ENCODE measurements at places on chromosomes 16 and 17.
A peak's percentile ranks its signal among the peaks of the same experiment; 100 is the strongest.

DNA sequence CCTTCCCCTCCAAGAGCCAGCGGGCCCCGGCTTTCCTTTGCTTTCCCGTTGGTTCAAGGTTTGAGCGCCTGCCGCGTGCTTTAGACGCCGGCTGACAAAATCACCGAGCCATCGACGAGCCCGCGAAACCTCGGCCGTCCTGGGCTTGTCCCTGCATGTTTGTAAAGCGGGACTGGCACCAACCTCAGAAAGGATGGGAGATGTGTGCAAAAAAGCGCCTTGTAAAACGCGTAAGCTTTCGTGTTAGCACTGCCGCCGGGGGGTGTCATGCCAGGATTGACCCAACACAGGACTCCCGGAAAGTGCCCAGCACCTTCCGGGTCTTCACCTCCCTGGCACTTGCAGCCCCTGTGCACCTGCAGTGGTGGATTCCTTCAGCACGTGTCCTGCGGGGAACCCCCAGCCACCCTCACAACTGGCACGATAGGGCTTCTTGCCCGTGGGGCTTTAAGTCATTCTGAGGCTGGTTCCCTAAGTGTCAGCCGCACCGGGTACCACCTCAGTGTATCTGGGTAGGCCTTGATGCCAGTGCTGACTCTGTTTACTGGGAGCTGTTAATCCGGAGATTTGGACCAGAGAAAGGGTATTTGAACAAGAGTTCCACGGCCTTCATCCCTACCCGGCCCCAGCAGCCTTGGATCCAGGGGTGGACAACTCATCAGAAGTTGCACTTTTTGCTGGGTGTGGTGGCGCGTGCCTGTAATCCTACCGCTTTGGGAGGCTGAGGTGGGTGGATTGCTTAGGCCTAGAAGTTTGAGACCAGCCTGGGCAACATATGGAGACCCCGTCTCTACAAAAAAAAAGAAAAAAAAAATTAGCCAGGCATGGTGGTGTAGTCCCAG, 817 bp downstream of the NDUFAF8 start:
- DNase-seq: peak; percentile 39

- DNase-seq: no peak
These were observed at the start of gene KRT20 for GRCh38 chr17:40884708-40885512. KRT20 (minus strand) TSS chr17:40885242; CDS start chr17:40885185, 57 bp downstream.

GRCh38 chr16:30903002-30903401, 6.6 kb downstream of the CTF1 start:
- DNase-seq: no peak

- DNase-seq: no peak
These were observed 102.5 kb upstream of the MAF start for GRCh38 chr16:79703066-79703465.

DNA sequence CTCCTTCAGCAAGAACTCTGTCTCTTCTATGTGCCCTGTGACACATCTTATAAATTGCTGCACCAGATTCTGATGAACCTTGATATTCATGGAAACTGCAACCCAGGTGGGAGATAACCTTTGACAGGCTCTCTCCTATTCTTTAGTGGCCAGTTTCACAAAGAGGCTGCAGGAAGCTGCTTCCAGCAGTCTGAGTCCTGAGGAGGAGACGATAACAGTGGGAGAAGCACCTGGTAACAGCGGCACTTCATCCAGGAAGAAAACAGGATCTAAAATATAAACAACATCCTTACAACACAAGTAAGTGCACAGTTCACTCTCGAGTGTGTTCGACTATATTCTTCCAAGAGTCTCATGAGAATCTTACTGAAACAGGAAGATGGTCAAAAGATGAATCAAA, 180.1 kb downstream of the MAP2K6 start:
- DNase-seq: no peak

GRCh38 chr17:10646392-10646990, 10.6 kb downstream of the MYH3 start:
- peak; percentile 46 for DNase-seq

Measured in stimulated activated CD8-positive, alpha-beta memory T cell treated with anti-CD3 and anti-CD28 coated beads, Interleukin-15, amount 100 ng/mL, for 48 hours (primary cell).